NCI-H526 treated with DMSO at 0.1 percent for 48 hours (cell line): ENCODE measurements at places on chromosomes 4 and X.

DNA sequence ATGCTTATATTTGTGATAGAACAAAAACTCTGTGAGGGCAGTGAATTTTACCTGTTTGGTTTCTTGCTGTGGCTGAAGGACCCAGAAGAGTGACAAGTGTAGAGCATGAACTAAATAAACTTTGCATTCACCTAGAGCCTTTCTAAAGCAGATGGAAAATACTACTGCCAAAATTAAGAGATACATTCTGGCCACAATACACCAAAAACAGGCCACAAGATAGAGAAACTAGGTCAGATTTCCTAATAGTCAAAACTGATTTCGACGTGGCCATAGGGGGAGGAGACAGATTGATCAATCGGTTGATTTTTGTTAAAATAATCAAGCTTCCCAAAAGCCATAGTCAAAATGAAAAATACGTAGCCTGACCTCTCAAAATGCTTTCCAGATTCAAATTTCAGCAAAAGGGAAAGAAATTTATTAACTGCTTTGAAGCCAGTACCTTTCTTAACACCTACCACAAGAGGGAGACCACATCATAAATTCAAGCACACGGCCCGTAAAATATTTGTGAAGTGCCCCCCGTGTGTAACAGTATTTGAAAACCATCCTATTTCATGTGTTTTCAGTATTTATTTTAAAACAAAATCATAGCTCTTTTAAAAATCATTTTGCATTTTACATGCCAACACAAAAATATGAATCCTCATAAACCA, 132.4 kb downstream of the CORIN start:
- peak; percentile 9 for DNase-seq

DNA sequence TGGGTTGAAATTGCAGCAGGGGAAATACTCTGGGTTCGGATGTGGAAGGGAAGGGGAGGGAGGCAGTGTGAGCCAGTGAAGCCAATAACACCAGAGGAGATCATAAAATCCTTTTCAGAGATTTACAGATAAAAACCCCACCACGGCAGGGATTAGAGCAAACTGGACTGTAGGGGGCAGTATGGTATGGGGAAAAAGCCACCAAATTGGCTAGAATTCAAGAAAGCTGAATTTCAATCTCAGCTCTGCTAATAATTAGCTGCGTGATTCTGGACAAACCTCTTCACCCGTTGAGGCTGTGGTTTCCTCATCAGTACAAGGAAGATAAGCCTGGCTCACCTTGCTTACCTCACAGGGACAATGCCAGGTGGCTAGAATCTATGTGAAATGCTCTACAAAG, 108.1 kb downstream of the ATG4A start:
- peak; percentile 39 for DNase-seq

GRCh38 chrX:48945517-48946348, 11.7 kb downstream of the OTUD5 start:
- DNase-seq, result peak; percentile 5

DNA sequence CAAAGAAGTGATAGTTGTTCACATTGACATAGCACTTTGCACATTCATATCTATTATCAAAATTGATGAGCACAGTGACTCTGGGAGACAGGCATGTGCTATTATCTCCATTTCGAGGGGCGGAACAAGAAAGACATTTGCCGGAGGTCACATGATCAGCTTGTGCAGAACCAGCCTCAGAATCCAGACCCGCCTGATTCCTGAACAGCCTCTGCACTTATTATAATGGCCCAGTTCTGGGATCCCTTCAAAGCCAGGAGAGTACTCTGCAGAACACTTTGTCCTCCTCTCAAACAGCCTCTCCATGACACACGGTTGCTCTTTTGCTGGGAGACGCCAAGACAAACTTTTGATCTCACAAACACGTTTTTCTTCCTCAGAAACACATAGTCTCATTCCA, 48.4 kb downstream of the RWDD4 start:
- no peak for DNase-seq

- DNase-seq, result no peak
These were observed 135.2 kb upstream of the TSPAN5 start for GRCh38 chr4:98793658-98794057.

DNA sequence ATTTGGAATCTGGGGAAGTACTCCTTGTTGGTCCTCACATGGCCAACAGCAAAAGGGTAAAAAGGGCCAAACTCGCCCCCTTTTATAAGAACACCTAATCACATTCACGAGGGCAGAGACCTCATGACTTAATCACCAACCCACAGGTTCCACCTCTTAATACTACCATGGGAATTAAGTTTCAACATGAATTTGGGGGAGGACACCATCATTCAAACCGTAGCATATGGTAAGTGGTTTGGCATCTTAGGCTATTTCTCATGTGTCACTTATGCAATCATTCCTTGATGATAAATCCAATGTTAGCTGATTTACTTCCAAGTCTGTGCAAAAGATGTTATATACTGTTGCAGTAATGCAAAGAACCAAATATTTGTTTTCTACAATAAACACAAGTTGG, 302.9 kb upstream of the FAM241A start:
- no peak for DNase-seq

DNA sequence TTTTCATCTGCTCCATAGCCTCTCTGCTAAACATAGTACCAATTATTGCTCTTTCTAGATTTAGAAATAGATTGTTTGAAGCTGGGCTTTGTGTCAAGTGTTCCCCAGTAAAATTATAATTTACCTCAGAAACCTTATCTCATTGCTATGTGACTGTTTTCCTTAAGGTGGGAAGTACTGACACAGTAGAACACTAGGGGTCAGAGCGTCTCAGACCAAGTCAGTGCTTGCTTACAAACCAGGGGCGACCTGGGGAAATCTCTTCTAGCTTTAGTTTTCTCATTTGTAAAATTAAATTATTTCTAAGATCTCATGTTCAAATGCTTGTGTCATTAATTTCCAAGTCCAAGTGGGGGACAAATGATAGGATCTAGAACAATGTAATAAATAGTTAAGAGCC, 360.4 kb downstream of the RAPGEF2 start:
- no peak for DNase-seq

- DNase-seq, result no peak
These were observed 450.6 kb upstream of the TENM3 start for GRCh38 chr4:181792641-181793040.

DNA sequence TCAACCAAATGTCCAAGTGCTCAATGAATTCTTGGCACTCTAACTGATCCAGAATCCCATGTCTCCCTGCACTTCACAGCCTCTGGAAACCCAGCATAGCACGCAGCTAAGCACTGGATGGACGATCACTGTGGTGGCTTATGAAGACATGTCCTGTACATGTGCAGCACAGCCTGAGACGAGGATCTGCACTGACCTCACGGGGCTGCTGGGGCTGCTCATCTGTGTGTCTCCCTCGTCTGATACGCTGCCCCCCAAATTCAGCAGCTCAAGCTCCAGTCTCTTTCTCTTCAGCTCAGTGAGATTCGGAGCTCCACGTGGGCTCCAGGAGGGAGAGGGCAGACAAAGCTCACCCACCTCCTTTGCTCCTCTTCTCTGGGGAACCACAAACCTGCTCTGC, 126.9 kb downstream of the CPZ start:
- DNase-seq, result no peak

GRCh38 chr4:145098675-145099037, 545 bp downstream of the ABCE1 start:
- DNase-seq, result peak; percentile 33
